Naive B cell (primary cell): ENCODE measurements at places on chromosomes 5 and 9. TPM values are rescaled to one million over a fixed set of nuclear protein-coding genes. Genes with fewer than 3 reads are reported as not detected.

Gene ELOVL7
- polyA plus RNA-seq: 0.17 TPM

Gene CSNK1G3
- 94.4 TPM for polyA plus RNA-seq

Gene SFXN1
- 16.7 TPM for polyA plus RNA-seq

Gene PCDHGA10
- polyA plus RNA-seq: not detected

Gene IGIP
- polyA plus RNA-seq: 0.15 TPM

Gene IQGAP2
- polyA plus RNA-seq: 6.5 TPM

Gene CPEB4
- polyA plus RNA-seq: 4.8 TPM

Gene FYB1
- 1.9 TPM for polyA plus RNA-seq

Gene RNF224
- not detected for polyA plus RNA-seq

Gene SOHLH1
- not detected for polyA plus RNA-seq

Gene PCDHB9
- not detected for polyA plus RNA-seq

Gene FRMD3
- 3.0 TPM for polyA plus RNA-seq

Gene CACNA1B
- not detected for polyA plus RNA-seq

Gene GPX8
- not detected for polyA plus RNA-seq

Gene MSH3
- 12.7 TPM for polyA plus RNA-seq

Gene HTR1A
- not detected for polyA plus RNA-seq
